Lung (tissue), 17 donors: ENCODE measurements at places on chromosomes 2 and 18. TPM values are rescaled to one million over a fixed set of nuclear protein-coding genes. Genes with fewer than 3 reads are reported as not detected.

The INHBB gene
- 5.4 TPM for polyA plus RNA-seq

The MRPS9 gene
- polyA plus RNA-seq: 17.1 TPM

The AGAP1 gene
- 6.6 TPM for polyA plus RNA-seq

The RTN4 gene
- 292 TPM for polyA plus RNA-seq
